ENCODE measurements at places on chromosomes 6 and 20.

GRCh38 chr20:58700823-58701222 is 8.2 kb downstream of the NPEPL1 start:
- DNase-seq = no peak

GRCh38 chr20:35368666-35369423 is 42.9 kb downstream of the UQCC1 start:
- no peak for DNase-seq

- DNase-seq = no peak
Observed at GRCh38 chr6:20900389-20901160, 366.3 kb downstream of the CDKAL1 start.

DNA sequence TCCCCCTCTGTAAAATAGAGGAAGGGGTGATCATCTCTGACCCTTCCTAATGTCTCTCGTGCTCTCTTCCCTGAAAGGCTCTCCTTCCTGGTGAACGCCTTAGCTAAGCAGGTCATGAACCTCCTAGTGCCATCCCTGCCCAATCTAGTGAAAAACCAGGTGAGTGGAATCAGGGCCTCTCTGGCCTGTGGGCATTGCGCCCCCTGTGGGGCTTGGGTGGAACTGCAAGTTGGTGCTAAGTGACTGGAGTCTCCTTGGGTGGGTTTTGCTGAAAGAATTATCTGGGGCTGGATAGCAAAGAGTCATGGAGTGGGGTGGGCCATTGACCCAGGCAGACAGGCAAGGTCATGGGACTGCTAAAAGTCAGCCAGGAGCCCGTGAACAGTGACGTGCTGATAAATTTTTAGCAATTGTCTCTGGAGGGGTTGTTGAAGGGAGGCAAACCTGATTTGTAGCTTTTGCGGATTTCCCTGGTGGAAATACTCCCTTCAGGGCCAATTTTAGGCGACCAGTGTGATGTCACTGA is 8.9 kb downstream of the BPIFB1 start:
- peak; percentile 60 for DNase-seq

DNA sequence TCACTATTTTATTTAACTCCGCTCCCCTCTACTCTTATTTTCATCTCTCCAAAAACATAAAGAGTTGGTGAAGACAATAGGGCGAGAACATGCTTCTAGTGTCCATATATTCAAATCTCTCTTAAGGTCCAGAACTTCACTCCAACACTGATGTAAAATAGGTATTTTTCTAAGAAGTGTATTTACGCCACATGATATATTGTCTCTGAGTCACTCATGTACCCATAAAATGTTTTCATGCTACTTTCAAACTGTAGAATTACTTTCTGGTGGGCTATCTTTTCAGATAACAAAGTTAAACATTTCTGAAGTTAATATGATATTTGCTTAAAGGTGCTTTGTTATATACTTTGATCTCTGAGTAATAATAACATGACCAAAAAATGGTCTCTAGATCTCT is 124.1 kb upstream of the IFNGR1 start:
- DNase-seq = no peak

- DNase-seq = no peak
Observed at GRCh38 chr20:32989507-32990283, 14.5 kb downstream of the SUN5 start.

DNA sequence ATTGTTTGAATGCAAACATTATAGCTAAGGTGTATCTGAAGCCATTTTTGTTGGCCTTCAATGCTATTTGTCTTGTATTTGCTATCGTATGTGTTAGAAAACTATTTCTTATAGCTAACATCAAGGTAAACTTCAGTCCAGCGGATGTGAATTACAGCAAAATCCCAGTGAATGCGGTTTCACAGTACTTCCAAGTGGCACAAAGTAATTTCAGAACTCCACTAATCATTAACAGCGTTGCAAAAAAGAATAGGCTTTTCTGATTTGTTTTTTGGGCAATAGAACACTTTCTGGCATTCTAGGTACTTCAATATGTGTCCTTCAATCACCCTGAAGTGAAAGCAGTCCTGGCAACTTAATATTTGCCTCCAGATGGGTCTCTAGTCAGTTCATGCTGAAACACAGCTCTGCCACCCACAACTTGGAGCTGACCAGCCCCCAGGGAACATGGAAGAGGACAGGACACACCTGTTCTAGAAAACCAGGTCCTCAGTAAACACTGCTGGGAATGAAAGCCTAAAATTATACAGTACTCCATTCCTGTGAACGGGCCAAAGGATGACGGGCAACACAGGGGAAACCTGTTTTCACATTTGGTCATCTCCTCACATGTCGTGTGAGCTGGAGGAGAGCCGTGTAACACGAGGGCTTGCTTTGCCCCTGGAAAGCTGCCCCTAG is 9.7 kb upstream of the MRPS10 start:
- no peak for DNase-seq

GRCh38 chr20:38229376-38230252 is 30.9 kb downstream of the KIAA1755 start:
- no peak for DNase-seq

DNA sequence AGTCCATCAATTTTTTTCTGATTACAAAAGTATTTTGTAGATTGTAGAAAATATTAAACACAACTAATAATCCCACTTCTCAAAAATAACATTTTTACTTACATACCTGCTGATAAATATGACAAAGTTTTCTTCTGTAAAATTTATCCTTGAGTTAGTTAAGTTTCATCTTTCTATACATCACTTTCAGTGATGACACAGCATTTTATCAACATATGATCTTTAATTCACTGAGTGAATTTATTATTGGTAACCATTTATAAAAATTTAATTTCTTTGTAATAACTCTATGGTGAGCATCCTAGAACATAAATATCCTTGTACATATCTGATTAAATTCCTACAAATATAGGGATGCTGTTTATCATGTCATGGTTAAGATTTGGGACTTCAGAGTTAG is 385.0 kb upstream of the SLC35B3 start:
- DNase-seq = no peak

- no peak for DNase-seq
Observed at GRCh38 chr20:50628332-50628731, 63.0 kb downstream of the RIPOR3 start.

Data from T-cell (primary cell).